Activated naive CD8-positive, alpha-beta T cell treated with anti-CD3 and anti-CD28 coated beads for 36 hours (primary cell): ENCODE measurements at places on chromosomes 2 and 18.

- DNase-seq, result no peak
Observed at GRCh38 chr2:149204686-149205085, 125.7 kb upstream of the LYPD6 start.

- peak; percentile 67 for DNase-seq
Observed at GRCh38 chr2:70994009-70994698, 519 bp downstream of the TEX261 start.

- no peak for DNase-seq
Observed at GRCh38 chr2:157302492-157303099, 23.0 kb downstream of the ERMN start.

- DNase-seq, result no peak
Observed at GRCh38 chr18:70683263-70683662, 394.4 kb downstream of the SOCS6 start.

GRCh38 chr2:26317377-26318105 is 28.4 kb upstream of the SELENOI start:
- no peak for DNase-seq

GRCh38 chr2:148642112-148642744 is 2.3 kb upstream of the EPC2 start:
- no peak for DNase-seq

GRCh38 chr2:44205169-44205568 is 36.5 kb downstream of the PPM1B start:
- DNase-seq, result no peak

- DNase-seq, result no peak
Observed at GRCh38 chr18:59821983-59822382, 77.8 kb upstream of the PMAIP1 start.

DNA sequence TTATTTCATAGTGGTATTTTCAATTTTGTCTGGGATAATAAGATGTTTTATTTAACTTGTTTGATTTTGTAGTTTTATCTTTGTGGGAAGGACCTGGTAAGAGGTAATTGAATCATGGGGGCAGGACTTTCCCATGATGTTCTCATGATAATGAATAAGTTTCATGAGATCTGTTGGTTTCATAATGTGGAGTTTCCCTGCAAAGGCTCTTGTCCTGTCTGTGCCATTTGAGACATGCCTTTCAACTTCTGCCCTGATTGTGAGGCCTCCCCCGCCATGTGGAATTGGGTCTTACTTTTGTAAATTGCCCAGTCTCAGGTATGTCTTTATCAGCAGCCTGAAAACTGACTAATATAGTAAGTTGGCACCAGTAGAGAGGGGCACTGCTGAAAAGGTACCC is 77.8 kb upstream of the ARHGAP15 start:
- no peak for DNase-seq

GRCh38 chr2:196434217-196434616 is 205.3 kb upstream of the CCDC150 start:
- DNase-seq, result no peak

DNA sequence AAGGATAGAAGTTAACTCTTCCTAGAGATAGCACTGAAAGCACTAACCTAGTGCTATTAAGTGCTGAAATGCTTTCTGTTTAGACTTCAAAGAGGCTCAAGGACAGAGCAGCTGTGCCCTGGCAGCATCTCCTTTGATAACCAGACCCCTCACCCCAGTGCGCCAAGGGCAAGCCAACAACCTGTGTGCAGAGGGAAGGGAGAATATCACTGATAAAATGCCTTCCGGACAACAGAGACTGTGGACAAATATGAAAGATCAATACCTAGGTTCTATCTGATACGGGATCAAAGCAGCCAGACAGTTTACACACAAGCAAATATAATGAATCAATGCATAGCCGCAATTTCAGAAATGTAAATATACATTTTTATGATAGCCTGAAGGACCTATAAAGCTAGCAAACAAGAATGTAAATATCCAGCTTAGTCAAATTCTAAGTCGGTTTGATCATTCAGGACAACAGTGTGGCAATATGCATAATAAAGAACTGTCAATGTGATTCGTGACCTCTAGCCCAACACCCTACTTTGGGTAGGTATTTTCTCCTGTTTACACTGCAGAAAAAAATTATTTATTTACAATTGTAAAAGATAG is 91.8 kb upstream of the RFX8 start:
- no peak for DNase-seq

DNA sequence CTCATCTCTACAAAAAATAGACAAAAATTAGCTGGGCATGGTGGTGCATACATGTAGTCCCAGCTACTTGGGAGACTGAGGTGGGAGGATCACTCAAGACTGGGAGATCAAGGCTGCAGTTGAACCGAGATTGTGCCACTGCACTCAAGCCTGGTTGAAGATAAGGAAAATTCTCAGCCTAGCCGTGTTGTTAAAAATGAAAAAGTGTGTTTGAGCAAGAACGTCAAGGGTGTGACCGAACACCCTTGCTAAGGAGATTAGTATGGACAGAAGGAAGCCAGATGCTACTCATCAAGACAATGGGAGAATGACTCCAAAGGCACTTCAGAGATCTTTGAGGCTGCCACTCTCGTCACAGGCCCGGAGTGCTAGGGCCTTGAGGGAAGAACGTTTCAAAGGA is 70.0 kb upstream of the NDUFV2 start:
- no peak for DNase-seq

- no peak for DNase-seq
Observed at GRCh38 chr2:98126061-98126460, 39.1 kb downstream of the VWA3B start.

DNA sequence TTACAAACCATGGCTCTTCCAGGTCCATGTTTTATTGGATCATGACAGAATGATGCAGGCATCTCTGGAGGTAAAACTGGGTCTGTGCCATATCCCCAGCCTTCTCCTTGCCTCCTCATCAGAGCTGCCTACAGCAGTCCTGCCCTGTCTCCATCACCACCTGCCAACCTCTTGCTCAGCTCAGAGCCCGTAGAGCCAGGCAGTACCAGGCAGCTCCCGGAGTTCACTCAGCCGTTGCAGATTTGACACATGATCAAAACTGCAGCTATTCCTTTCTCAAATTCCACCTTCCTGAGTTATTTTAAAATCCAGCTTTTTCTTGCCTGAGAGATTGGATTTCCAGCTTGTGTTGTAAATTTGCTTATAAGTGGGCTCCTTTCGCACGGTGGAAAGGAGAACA is 218.2 kb upstream of the CELF4 start:
- no peak for DNase-seq

GRCh38 chr18:50674307-50674980 is 114.6 kb downstream of the MAPK4 start:
- no peak for DNase-seq

- DNase-seq, result no peak
Observed at GRCh38 chr2:159785195-159785594, 12.8 kb downstream of the CD302 start.

GRCh38 chr18:51135795-51136194 is 61.7 kb downstream of the MEX3C start:
- DNase-seq, result no peak

DNA sequence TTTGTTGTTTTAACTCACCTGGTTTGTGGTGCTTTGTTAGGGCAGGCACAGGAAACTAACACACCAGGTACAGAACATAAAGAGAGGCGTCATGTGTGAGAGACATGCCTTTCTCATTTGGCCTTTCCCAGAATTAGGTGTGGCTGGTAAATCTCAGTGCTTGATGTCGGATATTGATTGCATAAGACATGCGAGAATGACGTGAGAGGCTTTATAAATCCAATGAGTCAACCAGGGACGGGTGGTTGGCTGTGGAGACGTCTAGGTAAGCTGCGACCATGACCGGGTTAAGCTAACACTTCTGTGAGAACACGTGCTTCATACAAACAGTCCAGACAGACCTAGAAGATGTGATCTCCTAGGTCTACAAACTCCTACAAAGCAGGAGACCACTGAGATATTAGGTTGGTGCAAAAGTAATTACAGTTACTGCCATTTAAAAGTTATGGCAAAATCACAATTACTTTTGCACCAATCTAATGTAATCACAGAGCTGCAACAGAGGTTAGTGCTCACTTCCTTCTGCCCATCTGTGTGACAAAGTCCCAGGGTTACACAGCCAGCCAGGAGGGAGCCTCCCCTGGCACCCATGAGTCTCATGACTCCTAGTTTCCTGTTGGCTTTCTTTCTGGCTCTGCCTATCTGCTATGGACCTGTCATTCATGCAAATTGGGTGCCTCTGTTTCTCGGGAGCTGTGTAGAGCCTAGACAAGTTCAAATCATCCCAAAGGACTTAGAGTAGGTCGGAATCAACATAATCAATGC is 98.9 kb upstream of the ATP8B1 start:
- DNase-seq, result no peak

- DNase-seq, result no peak
Observed at GRCh38 chr18:80252136-80252535, 4.8 kb upstream of the PARD6G start.

DNA sequence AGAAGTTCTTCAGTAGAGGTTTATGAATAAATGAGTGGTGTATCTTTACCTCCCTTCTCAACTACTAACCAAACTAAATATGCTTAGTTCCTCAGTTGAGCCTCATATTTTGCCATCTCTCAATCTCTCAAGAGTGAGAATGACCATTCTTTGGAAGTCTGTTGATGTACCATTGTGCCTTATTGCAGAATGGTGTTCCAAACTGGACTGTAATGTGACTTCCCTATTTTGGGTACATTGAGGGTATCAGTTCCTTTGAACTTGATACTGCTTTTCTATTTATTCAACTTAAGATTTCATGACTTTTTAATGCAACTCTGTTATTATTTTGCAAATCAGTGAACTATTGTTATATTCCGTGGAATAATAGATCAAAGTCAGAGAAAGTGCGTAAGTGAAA is 159.4 kb downstream of the PTPRM start:
- DNase-seq, result no peak

- DNase-seq, result no peak
Observed at GRCh38 chr18:45169610-45170009, 445.7 kb upstream of the SLC14A2 start.

GRCh38 chr2:64838817-64839216 is 150.4 kb upstream of the SLC1A4 start:
- DNase-seq, result no peak

DNA sequence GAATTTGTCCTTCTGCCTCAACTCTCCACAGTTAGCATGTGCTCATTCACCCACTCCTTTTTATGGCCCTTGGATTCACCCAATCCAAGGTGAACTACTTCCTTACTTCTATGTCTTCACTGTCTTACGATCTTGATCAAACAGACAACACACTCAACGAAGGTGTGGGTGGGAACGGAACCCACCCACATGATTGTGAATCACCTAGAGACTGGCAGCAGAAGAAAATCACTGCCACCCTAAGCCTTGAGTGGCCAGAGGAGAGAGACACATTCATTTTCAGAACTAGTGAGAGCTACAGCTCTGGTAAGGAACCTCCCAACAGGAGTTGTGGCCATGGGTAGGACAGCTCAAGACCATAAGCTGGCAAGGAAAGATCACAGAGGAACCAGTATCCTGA is 194.3 kb downstream of the PLCL1 start:
- DNase-seq, result no peak

DNA sequence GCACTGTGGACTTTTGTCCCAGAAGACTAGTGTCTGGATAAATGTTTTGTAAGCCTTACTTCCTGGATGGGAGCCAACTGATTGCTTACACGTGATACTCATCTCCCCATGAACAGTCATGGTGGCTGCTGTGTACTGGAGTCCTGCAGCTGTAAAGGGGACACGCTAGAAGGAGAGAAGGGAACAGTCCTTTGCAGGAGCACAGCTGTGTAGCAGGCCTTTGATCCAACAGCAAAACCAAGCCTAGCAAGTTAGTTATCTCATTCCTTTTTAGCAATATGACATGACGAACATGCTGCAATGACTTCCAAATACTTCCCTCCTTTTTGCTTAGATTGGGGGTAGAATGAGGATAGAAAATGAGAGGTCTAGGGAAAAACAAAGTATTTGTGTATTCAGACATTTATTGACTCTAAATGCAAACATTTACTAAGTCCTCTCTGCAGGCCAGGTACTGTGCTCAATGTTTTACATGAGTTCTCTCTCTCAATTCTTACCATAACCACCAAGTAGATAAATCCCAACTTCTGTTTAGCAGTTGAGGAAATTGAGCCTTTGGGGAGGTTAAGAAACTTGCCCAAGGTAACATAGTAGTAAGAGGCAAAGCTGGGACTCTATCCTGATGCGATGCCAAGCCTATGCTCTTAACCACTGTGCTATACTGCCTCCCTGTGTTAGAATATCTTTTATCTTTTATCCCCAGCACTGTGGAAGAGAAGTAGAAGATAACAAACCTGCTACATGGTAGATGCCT is 55.4 kb upstream of the CD28 start:
- DNase-seq, result no peak

- no peak for DNase-seq
Observed at GRCh38 chr2:18903750-18904149, 314.4 kb upstream of the NT5C1B start.

DNA sequence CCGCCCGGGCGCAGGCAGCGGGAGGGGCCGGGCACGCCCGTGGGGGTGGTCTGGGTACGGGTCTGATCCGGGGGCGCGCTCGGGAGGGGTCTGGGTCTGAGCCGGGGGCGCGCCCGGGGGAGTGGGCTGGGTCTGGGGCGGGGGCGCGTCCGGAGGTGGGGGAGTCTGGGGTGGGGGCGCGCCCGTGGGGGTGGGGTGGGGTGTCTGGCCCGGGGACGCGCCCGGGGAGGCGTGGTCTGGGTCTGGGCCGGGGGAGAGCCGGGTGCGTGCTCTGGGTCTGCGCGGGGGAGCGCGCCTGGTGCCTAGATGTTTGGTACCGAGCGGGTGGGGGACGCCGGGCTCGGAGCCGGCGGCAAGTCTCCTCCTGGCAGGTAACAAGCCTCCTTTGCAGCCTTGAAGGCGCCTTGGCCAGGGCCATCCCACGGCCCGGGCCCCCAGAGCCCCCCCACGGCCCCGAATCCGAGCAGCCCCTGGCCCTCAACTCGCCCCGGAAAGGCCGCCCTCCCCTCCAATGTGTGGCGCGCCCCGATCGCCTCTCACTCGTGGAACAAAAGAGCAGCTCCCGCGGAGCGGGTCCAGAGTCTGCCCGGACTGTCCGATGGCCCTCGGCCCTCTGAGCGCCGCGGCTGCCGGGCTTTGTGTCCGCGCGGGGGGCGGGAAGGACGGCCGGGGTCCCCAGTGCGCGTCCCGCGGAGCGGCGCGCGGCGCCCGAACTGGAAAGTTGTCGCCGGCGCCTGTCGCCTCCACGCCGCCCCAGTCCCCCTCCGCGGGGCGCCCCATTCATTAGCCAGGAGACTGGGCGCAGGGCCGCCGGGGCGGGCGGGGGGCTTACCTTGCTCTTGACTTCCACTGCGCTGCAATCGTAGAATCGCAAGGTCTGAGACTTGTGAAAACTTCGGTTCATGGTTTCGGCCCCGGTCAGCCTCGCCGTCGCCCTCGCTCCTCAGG is 595 bp downstream of the PARD6G start:
- DNase-seq, result peak; percentile 29

GRCh38 chr2:186862869-186863709 is 14.1 kb upstream of the ZSWIM2 start:
- DNase-seq, result no peak

- no peak for DNase-seq
Observed at GRCh38 chr2:191318729-191319078, 73.5 kb downstream of the MYO1B start.
